SK-N-SH (cell line): ENCODE measurements at places on chromosomes 12 and 14.
A peak's percentile ranks its signal among the peaks of the same experiment; 100 is the strongest.

DNA sequence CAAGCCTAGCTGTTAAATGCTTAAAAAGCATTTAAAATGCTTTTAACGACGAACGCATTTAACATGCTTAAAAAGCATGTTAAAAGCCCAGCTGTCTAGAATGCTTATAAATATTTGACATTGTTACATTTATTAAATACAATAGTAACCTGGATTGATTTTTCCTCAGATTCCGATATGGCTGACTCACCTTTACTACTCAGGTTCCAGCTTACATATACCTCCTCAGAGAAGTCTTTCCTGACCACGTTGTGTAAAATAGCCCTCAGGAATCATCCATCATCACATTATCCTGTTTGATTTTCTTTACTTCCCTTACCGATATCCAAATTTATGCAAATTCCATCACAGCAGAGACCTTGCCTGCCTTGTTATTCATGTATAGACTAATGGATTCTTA lies 51.4 kb downstream of the SLC41A2 start:
- DNase-seq: no peak

DNA sequence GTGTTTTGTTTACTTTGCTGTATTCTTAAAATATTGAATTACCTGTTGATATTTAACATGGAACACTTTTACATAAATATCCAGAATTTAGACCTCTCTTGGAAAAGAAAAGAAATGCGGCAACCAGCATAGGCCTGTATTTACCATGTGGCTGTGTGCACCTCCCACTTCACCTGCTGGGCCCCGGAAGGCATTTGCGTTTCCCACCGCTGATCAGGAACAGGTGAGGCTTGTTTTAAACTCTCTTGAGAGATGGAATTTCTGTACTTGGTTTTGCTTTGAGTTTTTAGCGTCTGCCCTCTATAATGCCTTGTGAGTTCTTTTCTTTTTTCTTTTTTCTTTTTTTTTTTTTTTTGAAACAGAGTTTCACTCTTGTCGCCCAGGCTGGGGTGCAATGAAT lies 124.2 kb downstream of the GLT1D1 start:
- DNase-seq: no peak

GRCh38 chr14:21262410-21262809 lies 6.8 kb downstream of the HNRNPC start:
- DNase-seq: no peak

DNA sequence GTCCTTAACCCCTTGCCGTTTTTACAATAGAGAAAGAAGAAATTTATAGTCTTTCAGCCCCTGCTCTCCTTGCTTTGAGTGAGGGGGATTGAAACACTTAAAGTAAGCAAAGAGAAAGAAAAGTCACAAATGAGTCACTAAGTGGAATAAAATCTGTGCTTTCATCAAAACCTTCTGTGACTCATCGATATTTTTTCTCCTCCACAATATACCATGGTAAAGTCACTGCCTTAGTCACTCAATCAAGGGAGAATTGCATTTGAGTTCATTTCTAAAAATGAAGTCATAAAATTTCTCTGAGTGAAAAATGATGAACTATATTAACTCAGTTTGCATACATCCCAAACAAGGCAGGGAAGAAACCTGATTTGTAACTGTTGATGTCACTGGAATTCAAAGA lies 470.3 kb downstream of the FOXG1 start:
- no peak for DNase-seq

- DNase-seq: no peak
Measured at GRCh38 chr14:79992407-79993198, 218.7 kb downstream of the DIO2 start.

- no peak for DNase-seq
Measured at GRCh38 chr12:75822416-75822815, 209.2 kb downstream of the PHLDA1 start.

DNA sequence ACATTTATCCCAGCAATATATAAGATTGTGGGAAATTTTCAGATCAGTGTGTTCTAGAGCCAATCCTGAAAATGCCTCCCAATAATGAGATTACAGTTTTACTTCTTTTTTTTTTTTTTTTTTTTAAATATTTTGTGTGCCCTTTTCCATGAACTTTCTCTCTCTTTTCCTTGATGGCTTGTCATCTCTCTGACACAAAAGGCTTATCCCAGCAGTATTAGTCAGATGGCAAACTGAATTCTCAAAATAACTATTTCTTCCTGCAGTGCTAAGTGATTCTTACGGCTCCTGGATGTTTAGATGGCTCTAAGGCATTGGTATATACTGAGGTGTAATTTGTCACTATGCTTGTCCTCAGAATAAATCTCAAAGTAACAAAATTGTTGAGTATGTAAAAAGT lies 86.7 kb downstream of the LRP6 start:
- no peak for DNase-seq

DNA sequence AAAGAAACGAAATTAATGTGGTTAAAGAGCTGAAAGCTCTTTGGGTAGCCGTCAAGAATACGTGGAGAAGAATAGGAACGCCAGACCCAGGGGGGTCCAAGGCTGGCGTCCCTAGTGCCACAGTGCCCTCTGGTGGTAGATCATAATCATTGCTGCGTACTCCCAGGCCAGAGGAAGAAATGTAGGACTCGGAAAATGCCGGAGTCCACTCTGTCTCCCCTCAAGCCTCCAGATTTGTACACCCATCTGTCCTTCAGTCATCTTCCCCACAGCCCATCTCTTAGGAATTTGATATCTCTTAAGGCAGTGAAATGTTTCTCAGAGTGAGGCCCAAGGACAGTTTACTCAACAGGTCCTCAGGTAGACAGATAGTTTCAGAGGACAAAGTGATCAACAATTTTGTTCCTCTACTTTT lies 25.4 kb upstream of the PLEKHG6 start:
- peak; percentile 91 for DNase-seq

DNA sequence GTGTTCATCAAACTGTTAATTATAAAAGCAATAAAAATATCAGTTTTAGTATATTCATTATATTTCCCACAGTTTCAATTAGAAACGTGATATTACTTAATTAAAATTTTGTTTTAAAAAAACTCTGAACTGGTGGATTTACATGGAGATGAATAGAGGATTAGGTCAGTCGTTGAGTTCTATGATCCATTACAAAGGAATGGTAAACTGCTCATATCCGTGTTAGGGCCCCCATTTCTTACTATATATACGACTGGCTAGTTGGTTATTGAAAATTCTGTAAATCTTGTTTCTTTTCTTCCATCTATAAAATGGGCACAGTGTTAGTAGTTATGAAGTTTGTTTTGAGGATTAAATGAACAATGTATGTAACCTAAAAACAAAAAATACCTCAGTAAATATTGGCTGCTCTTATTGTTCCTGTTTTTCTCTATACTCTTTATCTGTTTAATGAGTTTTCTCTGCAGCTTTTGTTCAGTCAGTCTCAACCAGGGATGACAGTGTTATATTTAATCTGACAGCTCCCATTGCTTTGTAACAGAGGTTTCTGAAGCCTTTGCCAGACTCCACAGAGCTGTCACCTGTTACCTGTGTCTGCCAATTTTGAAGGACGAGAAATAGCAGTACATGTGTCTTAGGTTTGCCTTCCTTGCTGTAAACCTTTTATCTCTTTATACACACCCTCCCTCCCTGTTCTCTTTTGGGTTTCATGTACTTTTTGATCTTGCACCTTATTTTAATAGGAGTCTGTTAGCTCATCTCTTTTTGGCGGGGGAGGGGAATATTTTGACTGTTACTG lies 41.5 kb downstream of the FRS2 start:
- no peak for DNase-seq

DNA sequence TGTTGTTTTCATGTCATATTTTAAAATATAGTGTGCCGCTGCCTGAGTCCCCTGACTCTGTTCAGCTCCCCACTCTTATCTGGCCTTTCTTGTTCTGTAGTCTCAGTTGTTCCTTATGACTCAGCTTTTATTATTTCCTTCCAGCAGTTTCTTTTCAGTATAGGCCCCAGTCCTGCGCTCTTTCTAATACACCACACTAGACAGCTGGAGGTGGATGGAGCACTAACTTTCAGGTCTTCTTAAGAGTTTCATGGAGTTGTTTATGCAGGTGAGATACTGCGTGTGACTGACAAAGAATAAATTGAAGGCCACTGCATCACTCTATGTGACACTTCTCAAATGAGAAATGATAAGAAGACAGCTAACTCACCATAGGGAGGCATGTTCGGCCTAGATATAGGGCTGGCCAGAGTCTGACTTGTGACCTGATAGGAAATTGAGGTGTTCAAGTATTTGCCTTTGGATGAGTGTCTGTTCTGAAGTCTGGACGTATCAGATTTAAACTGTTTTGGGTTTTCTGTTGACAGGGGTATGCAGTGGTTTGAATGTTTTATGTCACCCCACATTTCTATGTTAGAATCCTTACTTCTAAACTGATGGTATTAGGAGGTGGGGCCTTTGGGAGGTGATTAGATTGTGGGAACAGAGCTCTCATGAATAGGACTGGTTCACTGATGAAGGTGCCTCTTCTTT lies 60.8 kb upstream of the CLMN start:
- no peak for DNase-seq

- DNase-seq: no peak
Measured at GRCh38 chr14:68924186-68925158, 54.6 kb downstream of the ACTN1 start.

DNA sequence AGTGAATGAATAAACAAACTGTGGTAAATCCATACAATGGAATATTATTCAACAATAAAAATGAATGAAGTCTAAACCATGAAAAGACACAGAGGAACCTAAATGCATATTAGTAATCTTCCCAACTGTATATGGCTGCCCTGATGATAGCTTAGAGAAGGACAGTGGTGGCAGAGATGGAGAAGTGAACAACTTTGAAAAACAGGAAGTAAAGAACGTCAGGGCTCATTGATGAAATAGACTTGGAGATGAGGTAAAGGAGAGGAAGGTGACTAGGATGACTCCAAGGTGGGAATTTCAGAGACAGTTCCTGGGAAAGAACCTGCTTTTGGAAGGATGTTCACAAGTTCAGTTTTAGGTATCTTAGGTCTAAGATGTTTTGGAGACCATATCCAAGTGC lies 36.3 kb upstream of the NT5DC3 start:
- no peak for DNase-seq

GRCh38 chr14:68692916-68693771 lies 99.7 kb downstream of the ZFP36L1 start:
- DNase-seq: no peak

DNA sequence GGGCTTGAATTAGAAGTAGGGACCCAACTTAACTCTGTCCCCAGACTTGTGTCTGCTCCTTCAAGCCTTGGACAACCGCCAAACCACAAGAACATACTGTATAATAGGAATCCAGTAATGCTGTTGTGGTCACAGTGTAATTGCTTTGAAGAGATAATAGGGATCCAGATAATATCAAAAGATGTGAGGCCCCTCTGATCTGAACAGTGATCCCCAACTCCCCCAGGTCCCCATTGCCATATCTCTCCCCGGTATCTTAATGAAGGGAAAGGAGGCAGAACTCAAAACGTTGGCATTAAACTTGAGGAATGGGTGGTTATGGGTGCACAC lies 8.5 kb upstream of the PLEKHH1 start:
- no peak for DNase-seq

DNA sequence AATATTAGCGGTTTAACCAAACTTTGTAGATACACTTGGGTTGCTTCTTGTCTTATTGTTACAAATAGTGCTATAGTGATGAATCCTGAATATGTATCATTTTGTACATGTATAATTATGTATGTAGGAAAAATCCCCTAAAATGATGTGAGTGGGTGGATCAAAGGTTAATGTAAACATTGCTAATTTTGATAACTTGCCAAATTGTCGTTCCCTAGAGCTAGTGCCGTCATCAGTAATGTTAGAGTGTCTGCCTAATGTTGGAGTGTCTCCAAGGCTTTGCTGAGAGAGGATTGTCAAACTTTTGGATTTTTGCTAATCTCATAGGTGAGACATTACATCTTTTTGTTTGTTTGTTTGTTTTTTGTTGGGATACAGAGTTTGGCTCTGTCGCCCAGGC lies 44.4 kb downstream of the AEBP2 start:
- no peak for DNase-seq

GRCh38 chr12:6724409-6724797 lies 557 bp downstream of the COPS7A start:
- peak; percentile 55 for DNase-seq

DNA sequence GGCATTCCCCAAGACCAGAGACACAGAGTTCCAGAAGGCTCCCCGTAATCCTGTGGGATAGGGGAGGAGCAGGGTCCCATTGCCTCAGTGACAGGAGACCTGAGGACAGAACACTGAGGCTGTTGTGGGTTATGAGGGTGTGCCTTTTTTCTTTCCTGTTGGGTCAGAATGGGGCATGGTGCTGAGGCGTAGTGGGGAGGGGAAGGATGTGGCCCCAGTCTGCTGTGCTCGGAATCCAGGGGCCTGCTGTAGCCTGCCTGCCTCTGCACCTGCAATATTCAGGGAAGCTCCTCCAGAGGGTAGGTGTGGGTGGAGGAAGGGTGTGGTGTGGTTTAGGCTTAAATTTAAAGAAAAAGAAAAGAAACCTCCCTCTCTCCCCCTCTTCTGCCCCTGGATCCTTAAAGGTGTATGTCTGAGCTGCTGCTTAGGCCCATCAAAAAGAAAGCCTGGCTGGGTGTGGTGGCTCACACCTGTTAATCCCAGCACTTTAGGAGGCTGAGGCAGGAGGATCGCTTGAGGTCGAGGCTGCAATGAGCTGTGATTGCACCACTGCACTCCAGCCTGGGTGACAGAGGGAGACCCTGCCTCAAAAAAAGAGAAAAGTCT lies 18.7 kb downstream of the PLEKHG3 start:
- DNase-seq: no peak

GRCh38 chr14:37618498-37619028 lies 23.1 kb downstream of the TTC6 start:
- no peak for DNase-seq

GRCh38 chr12:10102322-10102721 lies 3.5 kb upstream of the CLEC1A start:
- no peak for DNase-seq

DNA sequence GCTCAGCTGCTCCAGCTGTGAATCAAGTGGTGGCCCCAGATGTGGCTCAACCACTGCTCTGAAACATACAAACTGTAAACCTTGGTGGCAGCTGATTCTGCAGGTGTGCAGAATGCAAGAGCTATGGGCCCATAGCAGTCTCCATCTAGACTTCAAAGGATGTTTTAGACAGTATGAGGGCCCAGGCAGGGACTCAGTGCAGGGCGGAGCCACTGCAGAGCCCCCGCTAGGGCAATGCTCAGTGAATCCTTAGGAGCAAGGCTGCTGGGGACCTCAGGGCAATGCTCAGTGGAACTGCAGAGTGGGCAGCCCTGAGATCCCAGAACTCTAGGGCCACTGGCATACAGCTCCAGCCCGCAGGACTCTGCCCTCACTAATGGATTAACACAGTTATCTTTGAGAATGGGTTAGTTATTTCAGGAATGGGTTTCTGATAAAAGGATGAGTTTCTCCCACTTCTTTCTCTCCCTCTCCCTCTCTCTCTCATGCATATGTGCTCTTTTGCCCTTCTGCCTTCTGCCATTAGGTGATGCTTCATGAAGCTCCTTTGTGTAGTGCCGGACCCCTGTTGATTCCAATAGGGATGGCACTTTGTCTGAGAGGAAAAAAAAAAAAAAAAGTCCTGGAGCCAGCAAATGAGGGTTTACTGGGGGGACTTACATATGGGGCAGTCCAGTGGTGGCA lies 48.4 kb upstream of the JDP2 start:
- no peak for DNase-seq
